ENCODE measurements at places on chromosomes 2 and 18.

- no peak for DNase-seq
Measured at GRCh38 chr18:48676346-48676745, 137.5 kb downstream of the CTIF start.

- no peak for DNase-seq
Measured at GRCh38 chr2:105793196-105793975, 48.7 kb downstream of the NCK2 start.

- DNase-seq: no peak
Measured at GRCh38 chr18:25237571-25238267, 114.2 kb downstream of the ZNF521 start.

DNA sequence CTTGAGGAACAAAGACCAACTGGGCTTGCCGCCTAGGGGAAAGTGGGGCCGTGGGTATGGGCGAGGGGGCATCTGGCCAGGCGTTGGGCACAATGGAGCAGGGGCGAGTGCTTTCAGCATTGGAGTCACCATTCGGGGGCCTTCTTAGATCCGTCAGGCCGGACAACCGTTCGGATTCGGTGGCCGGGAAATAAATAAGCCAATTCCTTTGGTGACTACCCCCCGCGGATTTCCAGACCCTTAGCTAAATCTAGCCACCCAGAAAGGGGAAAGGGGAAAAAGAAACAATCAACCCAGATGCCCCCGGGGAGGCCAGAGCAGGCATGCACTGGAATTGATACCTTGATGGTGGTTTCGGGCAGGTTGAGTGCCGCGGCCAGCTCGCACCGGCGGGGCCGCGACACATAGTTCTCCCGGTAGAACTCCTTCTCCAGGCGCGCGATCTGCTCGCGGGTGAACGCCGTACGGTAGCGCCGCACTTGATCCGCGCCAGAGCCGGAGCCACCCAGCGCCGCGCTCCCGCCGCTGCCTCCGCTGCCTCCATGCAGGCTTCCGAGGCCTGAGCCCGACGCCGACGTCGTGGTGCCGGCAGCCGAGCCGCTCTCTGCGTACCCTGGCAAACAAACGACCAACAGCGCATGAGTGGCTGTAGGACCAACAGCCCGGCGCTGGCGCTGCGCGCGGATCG lies 1.8 kb downstream of the EVX2 start:
- no peak for DNase-seq

DNA sequence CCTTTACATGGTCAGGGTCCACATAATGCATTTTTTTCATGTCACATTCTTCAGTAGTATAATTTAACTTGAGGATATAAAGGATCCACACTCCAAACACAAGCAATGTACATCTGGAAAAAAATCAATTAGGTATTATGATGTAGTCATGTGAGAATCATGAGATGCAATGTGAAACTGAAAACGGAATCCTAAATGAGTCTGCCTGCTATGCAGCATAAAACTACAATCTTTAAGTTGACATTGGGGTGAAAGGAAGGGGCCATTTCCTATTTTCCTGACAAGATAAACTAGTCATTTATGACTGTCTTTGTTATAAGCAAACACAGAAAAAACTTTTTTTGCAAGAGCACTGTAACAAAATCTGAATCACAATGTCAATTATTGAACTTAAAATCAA lies 27.6 kb downstream of the ST3GAL5 start:
- no peak for DNase-seq
